ENCODE measurements at places on chromosomes 5 and 9.

- no peak for DNase-seq
These were observed 22.5 kb downstream of the APBA1 start for GRCh38 chr9:69649566-69650250.

- DNase-seq: no peak
These were observed 2.4 kb downstream of the MRPS2 start for GRCh38 chr9:135502873-135503321.

GRCh38 chr5:39238366-39239105 lies 19.2 kb upstream of the FYB1 start:
- no peak for DNase-seq

- DNase-seq: no peak
These were observed 4.5 kb upstream of the ICE1 start for GRCh38 chr5:5418006-5418405.

GRCh38 chr5:145403992-145404391 lies 431.1 kb downstream of the PRELID2 start:
- no peak for DNase-seq

- no peak for DNase-seq
These were observed 54.3 kb downstream of the TRIP13 start for GRCh38 chr5:946720-947625.

DNA sequence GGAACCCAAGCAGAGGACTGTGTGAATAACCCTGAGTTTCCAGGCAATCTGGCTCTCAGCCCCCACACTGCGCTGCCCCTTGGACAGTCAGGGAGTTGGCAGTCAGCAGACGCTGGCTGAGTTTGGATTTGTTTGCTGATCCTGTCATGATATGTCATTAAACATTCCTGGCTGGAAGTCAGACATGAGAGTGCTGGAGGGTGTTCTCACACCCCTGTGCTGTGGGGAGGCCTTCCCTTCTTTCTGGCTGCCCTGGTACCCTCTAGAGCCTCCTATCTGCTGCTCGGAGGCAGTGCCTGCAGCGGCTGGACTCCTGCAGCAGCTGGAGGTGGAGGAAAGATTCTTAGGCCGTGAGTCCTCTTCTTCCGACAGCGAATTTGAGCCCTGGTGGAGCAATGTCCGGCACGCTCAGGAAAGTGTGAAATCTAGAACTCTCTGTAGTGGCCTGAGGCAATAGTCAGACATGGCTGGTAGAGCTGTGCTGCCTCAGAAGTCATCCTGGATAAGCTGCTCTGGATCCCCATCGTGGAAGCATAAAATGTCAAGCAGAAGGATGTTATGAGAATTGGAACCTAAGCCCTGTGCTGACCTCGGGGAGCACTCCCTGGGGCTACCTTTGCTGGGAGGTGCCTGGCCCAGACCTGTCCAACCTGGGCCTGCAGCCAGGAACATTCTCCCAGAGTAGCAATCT lies 72.0 kb downstream of the PDE8B start:
- DNase-seq: peak; percentile 0

- DNase-seq: no peak
These were observed 52.9 kb upstream of the PTPDC1 start for GRCh38 chr9:94031380-94031779.

DNA sequence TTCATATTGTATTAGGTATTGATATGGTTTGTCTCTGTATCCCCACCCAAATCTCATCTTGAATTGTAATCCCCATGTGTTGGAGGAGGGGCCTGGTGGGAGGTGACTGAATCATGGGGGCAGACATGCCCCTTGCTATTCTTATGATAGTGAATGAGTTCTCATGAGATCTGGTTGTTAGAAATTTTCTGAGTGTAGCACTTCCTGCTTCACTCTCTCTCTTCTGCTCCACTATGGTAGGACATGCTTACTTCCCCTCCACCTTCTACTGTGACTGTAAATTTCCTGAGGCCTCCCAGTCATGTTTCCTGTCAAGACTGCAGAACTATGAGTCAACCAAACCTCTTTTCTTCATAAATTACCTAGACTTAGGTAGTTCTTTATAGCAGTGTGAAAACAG lies 187.4 kb upstream of the SLC24A2 start:
- no peak for DNase-seq

- no peak for DNase-seq
These were observed 76.9 kb downstream of the FEM1C start for GRCh38 chr5:115467628-115468027.

- DNase-seq: no peak
These were observed 16.8 kb upstream of the COL27A1 start for GRCh38 chr9:114138552-114138971.

DNA sequence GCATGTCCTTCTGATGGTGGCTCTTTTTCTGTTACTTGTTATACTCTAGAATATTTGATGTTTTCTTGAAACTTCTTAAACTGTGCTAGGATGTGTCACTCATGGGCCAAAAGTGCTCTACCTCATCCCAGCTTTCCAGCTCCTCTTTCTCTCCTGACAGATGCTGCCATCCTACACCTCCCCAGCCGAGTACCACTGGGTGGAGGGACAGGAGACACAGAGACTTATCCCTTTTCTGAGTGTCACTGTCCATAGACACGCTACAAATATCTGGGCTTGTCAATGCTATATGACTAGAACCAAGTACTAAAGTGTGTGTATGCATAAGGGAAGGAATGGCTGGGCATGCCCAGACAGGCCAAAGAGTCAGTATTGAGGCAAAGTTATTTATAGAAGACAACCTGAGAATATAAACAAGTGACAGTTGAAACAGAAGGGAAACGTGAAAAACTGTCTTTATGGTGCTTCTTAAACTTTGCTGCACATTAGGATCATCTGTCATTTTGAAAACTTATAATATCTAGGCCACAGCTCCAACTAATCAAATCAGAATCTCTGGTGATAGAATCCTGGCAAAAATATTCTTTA lies 188.0 kb downstream of the CARTPT start:
- no peak for DNase-seq

DNA sequence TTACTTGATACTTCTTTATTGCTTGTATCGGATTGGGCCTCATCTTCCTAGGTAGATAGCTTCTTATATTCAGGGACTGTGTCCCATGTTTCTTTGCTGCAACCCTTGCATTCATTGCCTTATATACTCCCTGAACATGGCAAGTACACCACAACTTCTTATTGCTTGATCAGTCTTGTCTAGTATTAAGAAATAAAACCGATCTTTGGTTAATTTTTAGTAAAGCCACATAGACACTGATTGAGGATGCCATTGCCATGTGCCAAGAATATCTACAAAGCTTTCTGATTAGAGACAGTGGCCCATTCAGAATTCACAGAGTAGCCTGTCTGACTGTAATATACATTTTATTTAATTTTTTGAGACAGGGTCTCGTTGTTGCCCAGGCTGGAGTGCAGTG lies 34.7 kb upstream of the ANKRD55 start:
- no peak for DNase-seq

DNA sequence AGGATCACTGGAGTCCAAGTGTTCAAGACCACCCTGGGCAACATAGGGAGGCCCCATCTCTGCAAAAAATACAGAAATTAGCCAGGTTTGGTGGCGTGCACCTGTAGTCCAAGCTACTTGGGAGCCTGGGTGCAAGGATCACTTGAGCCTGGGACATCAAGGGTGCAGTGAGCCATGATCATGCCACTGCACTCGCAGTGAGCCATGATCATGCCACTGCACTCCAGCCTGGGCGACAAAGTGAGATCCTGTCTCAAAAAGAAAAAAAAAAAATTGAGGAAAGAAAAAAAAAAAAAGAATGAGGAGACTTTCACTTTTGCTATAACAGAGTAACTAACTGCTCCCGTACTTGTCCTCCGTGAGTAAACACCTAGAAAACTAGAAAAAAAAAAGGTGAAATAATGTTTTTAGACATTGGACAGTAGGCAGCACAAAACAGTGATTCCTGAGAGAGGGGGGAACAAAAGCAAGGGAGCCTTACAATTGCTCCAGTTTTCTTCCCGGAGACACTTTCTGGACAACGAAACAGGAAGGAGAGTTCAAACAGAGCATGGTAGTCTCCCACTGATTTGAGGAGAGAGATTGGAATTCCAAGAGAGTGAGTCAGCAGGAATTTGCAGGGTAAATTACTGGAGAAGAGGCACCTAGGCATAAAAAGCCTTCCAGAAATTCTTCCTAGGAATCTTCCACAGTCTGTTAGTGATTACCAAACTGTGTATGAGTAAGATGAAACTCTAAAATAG lies 6.9 kb upstream of the ZBTB5 start:
- DNase-seq: no peak

DNA sequence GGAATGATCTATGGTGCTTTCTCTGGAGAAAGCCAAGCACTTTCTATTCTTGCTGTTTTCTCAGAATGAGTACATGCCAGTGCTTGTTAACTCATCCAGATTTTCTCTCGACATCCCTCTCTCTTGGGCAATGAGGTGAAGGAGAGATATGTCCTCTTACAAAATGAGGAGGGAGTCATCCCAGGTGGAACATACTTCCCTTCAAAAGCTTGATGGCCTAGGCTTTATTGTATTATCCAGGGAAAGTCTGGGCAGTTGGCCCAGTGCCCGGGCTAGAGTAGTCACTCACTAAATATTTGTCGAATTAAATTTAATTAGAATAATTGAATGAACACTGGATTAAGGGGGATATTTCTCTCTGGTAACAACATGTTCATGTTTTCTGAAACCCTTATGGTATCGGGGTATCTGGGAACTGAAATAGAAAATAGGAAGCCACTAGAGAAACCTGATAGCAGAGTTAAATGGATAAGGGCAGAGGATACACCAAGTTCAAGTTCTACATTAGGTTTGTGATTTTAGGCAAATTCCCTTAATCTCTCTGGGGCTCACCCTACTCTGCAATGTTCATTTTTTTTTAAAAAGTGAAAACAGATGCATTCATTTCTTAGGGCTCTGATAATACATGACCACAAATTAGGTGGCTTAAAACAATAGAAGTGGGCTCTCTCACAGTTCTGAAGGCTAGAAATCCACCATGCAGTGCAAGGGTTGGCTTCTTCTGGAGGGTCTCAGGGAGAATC lies 99.6 kb downstream of the LIFR start:
- peak; percentile 4 for DNase-seq

DNA sequence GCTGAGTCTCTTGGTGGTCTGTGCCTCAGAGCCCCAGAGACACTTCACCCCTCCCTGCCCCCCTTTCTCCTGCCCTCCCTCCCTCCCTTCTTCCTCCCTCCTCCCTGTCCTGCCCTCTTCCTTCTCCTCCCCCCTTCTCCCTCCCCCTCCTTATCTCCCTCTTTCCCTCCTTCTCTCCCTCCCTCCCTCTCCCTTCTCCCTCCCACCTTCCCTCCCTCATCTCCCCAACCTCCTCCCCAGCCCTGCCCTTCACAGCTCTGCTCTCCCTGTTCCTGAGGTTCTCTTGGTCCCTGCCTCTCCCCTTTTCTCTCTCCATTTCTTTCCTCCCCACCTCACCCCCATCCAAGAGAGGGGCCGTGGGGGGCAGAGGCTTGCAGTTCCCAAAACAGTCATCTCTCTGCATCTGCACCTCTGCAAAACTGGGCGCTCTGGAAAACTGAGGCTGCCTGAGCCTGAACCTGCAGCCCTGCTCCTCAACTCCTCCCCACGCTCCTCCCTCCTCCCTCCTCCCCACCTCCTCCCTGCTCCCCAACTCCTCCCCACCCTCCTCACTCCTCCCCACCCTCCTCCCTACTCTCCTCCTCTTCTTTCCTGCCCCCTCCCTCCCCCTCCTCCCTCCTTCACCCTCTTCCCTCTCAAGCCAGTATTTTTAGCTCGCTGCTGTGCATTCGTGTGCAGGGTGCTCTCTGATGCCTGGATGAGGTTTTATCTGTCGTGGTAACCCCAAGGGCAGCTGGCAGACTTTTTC lies 219.1 kb downstream of the C9orf50 start:
- no peak for DNase-seq

DNA sequence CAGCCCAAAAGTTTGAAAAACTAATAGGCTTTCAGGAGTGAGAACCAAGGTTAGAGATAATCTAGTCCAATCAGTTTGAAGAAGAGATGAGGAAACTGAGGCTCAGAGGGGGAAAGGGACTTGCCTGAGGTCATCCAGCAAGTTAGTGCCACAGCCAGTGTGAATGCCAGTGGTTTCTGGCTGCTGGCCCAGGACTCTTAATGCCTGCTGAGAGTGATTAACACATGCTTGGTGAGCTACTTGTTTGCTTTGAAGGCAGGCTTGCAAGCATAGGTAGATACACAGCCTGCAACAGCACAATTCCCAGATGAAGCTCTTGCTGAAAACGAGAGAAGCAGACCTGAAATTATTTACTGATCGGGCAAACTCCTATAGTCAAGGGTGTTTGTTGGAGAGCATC lies 591.6 kb upstream of the SGCD start:
- peak; percentile 13 for DNase-seq

Measured in NCI-H1092 treated with DMSO at 0.1 percent for 48 hours (cell line).